ENCODE measurements at places on chromosomes 4 and X.

GRCh38 chr4:7055990-7056325 is 11.9 kb downstream of the GRPEL1 start:
- DNase-seq = no peak

GRCh38 chrX:48540028-48540375 is 488 bp downstream of the TBC1D25 start:
- peak; percentile 54 for DNase-seq

DNA sequence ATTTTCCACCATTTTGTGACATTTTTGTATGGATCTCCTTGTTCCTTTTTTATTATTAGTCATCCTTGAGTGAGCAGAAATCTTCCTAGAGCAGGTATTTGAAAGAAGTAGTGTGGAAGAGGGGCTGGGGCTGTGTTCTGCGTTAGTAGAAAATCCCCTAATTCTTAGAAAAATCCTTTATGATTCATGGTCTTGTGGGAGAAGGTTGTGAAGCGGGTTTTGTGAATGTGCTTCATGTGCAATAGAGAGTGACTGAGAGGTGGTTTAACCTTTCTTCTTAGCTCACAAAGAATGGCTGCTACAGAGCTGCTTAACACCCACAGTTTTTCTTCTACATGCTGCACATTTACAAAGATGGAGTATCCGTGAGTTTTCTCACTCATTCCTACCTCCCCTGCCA is 220.5 kb downstream of the IDS start:
- DNase-seq = no peak

DNA sequence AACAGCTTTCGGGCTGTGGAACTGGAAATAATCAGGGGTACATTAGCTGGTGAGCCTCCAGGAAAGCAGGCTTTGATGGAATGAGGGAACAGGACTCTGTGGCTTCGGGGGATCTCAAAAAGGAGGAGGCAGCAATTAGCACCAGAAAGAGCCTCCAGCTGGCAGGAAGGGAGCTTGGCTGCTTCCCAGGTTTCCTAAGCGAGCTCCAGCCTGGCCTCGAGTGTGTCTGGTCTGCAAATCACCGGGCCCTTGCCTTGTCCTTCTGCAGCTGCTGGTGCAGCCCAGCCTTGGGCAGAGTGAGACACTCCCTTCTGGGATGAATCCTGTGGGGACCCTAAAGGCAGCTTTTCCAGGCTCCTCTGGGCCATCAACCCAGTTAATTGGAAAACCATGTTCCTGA is 10.7 kb upstream of the PDHA1 start:
- DNase-seq = no peak

DNA sequence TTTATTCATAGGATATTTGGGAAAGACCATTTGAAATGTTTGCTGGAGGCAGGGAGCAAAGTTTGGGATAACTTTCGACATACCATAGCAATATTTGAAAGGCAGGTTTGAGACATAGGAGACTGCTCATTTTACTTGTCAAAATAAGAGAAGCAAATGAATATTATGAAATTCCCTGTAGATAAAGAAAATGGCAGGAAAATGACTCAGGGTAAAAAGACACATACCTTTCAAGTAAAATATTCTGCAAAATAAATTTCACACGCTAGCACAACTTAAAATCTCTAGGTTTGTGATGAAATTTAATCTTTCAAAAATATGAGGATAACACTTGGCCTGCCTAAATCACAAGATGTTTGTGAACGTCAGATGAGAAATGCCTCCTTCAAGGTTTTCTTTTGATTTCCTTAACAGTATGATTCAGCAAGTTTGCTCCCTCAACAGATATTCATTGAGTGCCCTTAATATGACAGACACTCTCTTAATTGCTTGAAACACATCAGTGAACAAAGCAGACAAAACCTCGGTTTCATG is 6.6 kb downstream of the TMEM156 start:
- no peak for DNase-seq

DNA sequence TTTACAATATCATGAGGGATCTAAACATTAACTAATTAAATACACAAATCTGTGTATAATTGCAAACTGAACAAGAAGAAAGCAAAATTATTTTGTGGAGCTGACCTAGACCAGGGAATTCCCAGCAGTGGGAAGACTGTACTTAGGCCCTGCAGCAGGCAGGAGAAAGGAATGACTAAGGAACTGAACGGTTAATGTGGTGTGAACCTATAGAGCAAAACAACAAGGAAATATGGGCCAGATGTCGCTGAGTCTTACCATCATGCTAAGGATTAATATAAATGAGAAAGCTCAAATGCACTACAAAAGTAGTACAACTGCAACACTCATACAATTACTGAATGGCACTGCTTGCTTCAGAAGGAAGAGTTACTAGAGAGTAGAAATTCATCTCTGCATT is 120.3 kb upstream of the ATXN3L start:
- no peak for DNase-seq

DNA sequence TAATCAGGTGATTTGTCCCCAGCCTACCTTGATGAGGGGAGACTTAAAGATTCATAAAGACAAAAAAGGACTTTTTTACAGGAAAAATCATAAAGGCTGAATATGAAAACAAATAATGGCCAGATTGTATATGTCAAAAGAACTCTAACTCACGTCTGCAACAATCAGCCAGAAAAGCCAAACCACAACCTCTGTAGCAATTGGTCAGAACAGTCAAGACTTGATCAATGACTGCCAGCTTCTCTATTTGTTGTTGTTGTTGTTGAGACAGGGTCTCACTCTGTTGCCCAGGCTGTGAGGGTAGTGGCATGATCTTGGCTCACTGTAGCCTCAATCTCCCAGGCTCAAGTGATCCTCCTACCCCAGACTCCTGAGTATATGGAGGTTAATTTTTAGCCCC is 35.9 kb upstream of the PPA2 start:
- no peak for DNase-seq

DNA sequence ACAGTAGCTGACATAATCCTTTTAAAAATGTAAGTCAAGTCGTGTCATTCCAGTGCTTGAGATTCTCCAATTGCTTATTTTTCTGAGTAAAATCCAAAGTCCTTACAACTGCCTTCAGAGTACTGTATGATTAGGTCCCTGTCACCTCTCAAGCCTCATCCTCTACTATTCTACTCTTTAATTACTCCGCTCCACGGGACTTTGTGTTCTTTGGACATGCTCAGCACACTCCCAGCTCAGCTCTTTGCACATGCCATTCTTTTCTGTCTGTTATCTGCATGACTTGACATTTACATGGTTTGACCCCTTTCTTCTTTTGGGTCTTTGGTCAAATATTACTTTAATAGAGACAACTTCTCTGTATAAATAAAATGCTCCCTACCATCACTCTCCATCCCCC is 15.1 kb downstream of the FAM47E start:
- DNase-seq = no peak

GRCh38 chr4:7687796-7688195 is 251.9 kb downstream of the AFAP1 start:
- no peak for DNase-seq

DNA sequence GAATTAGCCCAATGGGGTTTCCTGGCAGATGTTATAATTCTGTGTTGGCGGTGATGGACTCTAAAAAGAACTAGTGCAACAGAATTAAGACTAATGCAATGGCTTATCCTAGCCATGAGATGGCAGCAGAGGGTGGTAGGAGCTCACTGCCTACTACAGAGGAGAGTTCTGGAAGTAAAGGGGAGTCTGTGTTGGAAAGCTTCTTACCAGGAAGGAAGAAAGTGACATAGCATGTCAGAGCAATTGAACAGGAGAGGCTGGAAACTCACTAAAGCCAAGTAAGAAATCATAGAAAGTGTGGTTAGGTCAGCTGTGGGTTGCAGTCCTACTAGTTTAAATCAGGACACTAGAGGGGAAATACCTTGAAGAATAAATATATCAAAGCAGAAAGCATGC is 6.3 kb upstream of the TRPC5OS start:
- DNase-seq = peak; percentile 5

- no peak for DNase-seq
Measured at GRCh38 chrX:25667681-25668080, 470.5 kb upstream of the MAGEB18 start.

DNA sequence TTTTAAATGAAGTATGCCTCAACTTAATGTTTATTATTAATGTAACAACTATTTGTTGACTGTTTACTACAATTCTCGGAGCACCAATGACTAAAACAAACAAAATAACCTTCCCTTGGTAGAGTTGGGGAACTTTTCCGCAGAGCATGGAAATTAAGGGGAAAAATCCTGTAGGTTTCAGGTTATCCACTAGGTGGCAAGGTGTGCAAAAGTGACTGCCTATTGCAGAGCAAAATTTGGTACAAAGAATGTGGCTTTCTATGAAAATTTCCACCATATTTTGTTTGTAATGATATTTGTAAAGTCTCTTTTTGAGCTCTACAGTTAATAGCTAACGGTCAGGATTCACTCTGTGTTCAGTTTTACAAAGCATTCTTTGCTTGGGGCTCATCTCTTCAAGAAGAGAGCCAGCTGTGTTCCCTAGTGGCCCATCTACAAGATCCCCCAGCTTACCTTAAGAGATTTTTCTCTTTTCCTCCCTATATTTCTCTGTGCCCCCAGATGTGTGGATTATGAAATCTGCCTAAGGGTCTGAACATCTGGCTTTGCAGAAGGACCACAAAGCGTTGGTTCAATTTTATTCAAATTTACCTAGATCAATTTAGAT is 61.1 kb downstream of the FBXO8 start:
- DNase-seq = peak; percentile 23

DNA sequence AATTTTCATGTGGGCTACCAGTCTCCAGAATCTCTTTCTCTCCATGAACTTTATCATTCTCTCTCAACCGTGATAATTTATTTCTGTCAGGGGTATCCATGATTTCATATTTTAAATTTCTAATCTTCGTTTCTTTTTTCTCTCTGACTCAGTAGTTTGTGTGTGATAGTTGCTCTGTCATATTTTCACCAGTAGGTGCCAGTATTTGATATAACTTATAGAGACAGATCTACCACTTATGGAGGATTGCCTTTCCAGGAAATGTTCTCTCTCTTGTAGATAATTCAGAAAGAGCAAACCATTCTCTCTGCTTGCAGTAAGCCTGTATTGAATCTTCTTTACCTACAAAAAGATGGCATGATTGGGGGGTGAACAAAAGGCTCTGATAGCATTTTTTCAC is 79.3 kb upstream of the DYNLT3 start:
- DNase-seq = peak; percentile 8

GRCh38 chr4:128394778-128395177 is 107.2 kb upstream of the PGRMC2 start:
- no peak for DNase-seq

DNA sequence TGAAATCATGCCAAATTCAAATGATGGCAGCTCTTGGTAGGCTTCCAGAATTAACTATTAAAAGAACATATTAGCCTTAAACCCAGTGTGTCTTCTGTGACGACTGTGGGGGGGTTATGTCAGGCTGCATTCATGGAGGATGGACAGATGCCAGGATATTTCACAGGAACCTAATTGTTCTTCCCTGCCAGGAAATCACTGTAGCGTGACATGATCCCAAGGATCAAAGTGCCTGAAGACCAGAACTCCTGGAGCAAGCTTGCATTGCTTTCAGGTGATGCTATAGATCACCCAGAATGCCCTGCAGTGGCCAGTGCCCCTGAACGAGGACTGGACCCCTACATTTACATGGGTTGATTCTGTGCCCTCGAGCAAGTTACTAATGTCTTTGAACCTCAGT is 1093.0 kb upstream of the TENM3 start:
- DNase-seq = no peak

DNA sequence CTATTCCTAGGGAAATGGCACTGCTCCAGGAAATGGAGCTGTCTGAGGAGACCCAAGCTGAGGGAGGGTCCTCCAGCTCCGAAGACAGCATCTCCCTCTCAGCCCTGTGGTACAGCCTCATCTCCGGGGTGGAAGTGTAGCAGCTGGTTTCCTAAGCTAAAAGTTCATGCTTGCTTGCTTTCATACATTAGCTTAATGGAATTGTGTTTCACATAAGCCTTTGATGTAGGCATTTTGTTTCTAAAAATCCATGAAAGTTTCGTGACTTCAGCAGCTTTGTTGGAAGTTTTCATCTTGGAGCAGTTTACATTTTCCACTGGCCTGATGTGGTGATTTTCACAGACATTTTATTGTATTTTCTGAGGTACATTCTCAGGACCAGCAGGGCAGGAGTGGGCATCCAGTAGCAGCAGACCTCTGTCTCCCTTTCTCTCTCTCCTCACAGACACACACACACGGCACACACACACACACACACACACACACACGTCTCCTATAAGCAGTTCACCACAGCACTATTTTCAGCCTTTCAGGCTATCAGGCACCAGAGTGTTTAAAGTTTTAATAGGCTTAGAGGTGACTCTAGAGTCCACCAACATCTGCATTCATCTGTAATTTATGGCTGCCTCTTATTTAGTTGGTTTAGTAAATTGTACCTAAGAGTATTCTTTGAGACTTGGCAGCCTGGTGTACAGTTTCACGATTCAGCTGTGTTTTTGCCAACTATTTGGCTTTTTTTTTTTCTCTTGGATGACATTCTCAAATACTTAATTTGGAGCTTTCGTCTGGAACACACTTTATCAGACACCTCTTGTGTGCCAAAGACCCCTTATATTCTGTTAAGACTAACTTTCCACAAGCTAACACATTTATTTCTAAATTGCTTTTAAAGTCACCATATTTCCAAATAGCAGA is 225.8 kb upstream of the SFRP2 start:
- DNase-seq = no peak

DNA sequence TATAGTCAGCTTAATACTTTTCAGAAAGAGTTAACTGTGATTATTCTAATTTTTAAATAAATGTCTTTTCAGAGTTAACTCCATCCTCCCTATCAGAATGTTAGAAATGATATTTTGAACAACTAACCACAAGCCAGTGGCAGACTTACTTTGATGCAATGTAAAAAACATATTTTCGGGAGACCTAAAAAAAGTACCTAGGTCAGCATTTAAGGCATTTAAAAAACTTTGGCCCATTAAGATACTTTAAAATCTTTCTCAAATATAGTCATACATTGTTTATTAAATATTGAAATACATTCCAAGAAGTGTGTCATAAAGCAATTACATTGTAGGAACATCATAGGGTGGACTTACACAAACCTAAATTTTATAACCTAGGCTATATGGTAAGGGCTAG is 426.1 kb downstream of the PABPC4L start:
- DNase-seq = no peak
